NAMALWA (cell line): ENCODE measurements at places on chromosomes 12 and 14.

- no peak for DNase-seq
Measured at GRCh38 chr12:24838531-24838950, 110.4 kb downstream of the BCAT1 start.

GRCh38 chr14:91332171-91332985 is 85.2 kb downstream of the CCDC88C start:
- DNase-seq: no peak

- no peak for DNase-seq
Measured at GRCh38 chr12:109538191-109538863, 35.0 kb downstream of the MMAB start.

DNA sequence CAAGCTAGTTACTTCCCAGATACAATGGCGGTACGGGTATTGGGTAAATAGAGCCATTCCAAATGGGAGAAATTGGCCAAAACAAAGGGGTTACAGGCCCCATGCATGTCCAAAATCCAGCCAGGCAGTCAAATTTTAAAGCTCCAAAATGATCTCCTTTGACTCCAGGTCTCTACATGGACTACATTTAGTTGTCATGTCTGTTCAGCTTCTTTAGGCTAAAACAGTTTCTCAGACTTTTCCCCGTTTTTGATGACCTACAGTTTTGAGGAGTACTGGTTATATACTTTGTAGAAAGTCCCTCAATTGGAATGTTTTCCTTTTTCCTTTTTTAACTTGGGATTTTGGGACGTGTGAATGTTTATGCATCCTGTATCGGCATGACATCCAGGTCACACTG is 4.7 kb downstream of the NT5DC3 start:
- no peak for DNase-seq
